ENCODE measurements at places on chromosomes 3 and 15. TPM values are rescaled to one million over a fixed set of nuclear protein-coding genes. Genes with fewer than 3 reads are reported as not detected.

The TMCO5A gene
- not detected for polyA plus RNA-seq

The KLF15 gene
- 30.0 TPM for polyA plus RNA-seq

The ATP13A4 gene
- 0.49 TPM for polyA plus RNA-seq

The NEK11 gene
- 7.9 TPM for polyA plus RNA-seq

The ABCC5 gene
- polyA plus RNA-seq: 31.9 TPM

The PROS1 gene
- polyA plus RNA-seq: 30.0 TPM

The AMIGO3 gene
- polyA plus RNA-seq: 0.73 TPM

The C3orf22 gene
- polyA plus RNA-seq: not detected

The CPNE9 gene
- 0.19 TPM for polyA plus RNA-seq
